NCI-H2081 treated with DMSO at 0.1 percent for 48 hours (cell line): ENCODE measurements at places on chromosomes 4 and X.

GRCh38 chr4:79495447-79495846 is 87.4 kb upstream of the GK2 start:
- no peak for DNase-seq

DNA sequence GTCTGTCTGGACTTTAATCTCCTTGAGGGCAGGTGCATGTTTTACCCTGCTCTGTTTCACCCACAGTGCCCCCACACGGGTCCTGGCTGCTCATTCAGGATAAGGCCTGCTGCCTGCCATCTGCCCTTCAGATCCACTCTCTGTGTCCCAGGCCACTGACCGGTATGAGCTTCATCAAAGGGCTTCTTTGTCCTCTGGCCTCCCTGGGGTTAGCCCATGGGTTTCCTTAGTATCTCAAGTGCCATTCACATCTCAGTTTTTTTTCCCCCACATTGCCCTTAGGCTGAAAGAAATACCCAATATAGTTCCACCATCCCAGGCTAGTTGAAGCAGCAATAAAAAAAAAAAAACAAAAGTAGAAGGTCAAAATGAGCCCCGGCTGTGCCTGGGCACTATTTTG is 9.3 kb downstream of the CD99L2 start:
- DNase-seq: no peak

GRCh38 chrX:103477496-103477895 is 41.8 kb downstream of the RAB40A start:
- DNase-seq: no peak

DNA sequence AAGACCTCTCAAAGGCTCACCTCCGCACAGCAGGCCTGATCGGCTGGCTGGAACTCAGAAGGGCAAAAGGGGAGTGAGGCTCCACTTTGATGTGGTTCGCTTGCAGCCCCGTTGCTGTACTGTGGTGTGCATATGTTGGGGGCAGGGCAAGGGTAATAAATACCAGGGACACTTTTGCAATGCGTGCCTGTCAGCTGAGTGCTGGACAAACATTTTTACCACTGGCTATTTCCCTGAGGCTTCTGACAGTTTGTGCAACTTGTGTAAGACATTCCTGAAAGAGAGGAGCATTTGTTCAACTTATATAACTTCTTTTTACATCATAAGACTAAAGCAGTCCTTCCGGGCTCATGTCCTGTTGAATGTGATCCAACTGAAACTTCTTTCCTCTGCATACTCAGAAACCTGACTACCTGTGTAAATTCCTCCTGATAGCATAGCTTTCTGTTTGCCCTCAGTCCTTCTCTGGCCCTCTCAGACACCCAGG is 82.3 kb downstream of the SPRY1 start:
- DNase-seq: no peak

GRCh38 chr4:186757696-186758355 is 34.2 kb upstream of the FAT1 start:
- no peak for DNase-seq

GRCh38 chrX:107477406-107477805 is 28.0 kb downstream of the FRMPD3 start:
- DNase-seq: no peak

DNA sequence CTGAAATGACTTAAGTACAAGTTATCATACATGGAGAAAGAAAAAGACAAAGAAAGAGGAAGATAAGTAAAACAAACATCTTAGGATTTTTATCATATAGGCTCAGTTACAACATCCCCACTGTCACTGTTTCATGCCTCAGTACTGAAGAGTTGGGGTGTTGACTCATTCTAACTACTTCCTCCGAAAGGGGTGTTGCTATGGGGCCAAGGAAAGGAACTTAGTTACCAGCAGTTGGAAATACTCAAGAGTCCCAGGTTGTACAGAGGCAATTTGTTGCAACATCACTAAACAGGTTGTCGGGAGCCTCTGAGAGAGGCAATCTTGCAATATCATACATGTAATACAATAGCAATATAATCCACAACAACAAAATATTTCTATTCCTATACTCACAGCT is 1264.7 kb downstream of the PCDH7 start:
- no peak for DNase-seq

GRCh38 chrX:68112321-68112720 is 321.0 kb downstream of the OPHN1 start:
- no peak for DNase-seq

GRCh38 chr4:100295792-100296191 is 105.5 kb upstream of the DDIT4L start:
- no peak for DNase-seq

GRCh38 chr4:169428376-169428775 is 157.6 kb upstream of the SH3RF1 start:
- no peak for DNase-seq

DNA sequence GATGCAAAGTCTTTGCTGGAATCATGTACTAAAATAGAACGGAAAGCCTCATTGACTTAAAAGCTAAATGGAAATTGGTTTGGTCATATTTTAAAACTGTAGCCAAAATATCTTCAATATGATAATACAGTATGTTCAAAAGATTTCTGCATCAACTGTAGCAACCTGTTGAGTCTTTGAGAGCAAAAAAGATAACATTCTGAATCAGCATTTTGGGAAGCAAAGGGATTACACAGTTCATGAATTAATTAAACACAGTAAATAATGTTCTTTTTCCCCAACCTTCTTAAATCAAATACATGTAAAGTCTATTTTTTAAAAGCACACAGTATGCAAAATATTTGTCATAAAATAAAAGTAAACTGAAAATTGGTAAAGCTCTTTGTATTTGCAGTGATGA is 50.5 kb downstream of the DCHS2 start:
- DNase-seq: no peak

DNA sequence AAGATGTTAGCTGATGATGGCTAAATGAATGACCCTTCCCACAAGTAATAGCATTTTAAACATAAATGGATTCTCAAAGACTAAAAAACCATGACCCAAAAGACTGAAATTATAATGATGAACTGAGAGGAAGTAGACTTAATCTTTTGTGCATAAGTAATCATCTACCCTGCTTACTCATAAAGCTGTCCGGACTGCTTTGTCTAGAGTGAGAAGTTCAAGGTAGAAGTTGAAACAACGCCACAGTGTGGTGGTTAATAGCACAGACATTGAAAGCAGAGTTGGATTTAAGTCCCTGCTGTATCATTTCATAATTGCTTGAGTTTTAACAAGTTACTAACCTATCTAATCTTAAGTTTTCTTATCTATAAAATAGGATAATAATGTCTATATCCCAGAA is 346.6 kb downstream of the CENPC start:
- no peak for DNase-seq

DNA sequence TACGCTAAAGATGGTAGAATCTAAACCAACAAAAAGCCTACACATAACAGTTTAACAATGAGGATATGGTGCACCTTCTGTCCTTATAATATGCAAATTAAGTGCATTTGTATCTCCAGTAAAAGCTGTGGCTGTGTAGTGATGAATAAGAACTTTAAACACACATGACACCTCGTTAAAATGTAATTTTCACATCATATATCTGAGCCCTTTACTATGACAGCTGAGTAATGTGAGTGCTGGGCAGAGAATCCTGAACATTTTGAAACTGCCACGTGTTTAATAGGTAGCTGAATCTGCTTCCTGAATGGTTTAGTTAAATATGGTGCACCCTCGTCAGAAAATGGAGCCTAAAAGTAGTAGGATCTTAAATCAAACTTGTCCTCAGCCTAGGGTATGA is 540.8 kb downstream of the ADGRL3 start:
- DNase-seq: no peak

- no peak for DNase-seq
Measured at GRCh38 chrX:21645431-21645830, 12.7 kb downstream of the KLHL34 start.

DNA sequence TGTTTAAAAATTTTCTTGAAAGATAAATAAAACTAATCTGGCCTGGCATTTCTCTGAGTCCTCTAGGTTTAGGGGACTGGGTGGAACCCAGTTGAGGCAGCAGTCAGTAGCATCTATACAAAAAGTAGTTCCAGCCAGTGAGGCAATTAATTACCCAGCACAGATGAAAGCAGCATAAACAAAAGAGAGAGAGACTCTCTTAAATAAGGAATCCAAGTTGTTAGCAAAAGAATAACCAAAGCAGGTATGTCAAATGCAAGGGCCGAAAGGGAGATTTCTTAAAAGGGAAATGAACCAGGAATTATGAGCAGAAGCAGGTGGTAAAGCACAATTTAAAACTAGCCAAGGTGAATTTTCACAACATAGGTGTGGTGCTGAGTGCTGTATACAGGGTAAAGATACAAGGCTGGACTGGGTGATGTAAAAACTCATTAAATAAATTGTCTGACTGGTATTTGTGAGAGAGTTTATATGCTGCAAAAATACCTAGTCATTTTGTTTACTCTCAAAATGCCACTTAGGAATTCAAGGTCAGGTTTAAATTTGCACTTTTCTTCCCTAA is 94.6 kb upstream of the GALNT7 start:
- no peak for DNase-seq

DNA sequence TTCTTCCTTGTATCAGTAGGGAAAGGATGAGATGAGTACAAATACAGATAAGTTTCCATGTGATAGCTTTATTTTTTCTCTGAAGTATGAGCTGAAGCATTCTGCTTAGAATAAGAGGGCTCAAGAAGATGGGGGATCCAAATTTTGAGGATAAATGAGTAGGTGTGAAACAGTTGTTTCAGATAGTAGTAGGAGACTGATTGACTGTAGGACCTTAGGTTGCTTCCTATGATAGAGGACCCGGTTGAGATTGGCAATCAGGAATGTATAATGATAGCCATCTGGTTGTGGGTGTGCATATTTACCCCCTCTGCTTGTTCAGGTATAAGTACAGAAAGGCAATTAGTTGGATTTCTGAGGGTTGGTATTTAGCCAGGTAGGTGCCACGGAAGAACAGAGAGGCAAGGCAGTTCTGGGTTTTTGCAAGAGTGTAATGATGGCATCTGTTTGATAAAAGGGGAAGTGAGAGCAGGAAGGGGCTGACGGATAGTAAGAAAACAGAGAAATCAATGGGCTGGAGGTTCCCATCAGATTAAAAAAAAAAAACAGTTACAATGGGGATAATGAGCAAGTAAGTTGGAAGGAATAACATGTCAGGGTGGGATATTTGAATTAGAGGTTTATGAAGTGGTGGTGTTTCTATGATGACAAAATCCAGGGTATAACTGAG is 13.7 kb downstream of the OCRL start:
- no peak for DNase-seq
